ENCODE measurements at places on chromosomes 2 and 18. TPM values are rescaled to one million over a fixed set of nuclear protein-coding genes. Genes with fewer than 3 reads are reported as not detected.

The BMP10 gene
- not detected for total RNA-seq

The RND3 gene
- 99.1 TPM for total RNA-seq

The CYS1 gene
- total RNA-seq, result 0.43 TPM

The TNFAIP6 gene
- not detected for total RNA-seq

The RBM43 gene
- 4.8 TPM for total RNA-seq

The LINC00305 gene
- not detected for total RNA-seq

The TRMT61B gene
- 15.7 TPM for total RNA-seq

The MYO1B gene
- total RNA-seq, result 48.5 TPM

The QPCT gene
- total RNA-seq, result 3.0 TPM

Measured in PC-9 (cell line).